ENCODE measurements at places on chromosomes 3 and 15.

DNA sequence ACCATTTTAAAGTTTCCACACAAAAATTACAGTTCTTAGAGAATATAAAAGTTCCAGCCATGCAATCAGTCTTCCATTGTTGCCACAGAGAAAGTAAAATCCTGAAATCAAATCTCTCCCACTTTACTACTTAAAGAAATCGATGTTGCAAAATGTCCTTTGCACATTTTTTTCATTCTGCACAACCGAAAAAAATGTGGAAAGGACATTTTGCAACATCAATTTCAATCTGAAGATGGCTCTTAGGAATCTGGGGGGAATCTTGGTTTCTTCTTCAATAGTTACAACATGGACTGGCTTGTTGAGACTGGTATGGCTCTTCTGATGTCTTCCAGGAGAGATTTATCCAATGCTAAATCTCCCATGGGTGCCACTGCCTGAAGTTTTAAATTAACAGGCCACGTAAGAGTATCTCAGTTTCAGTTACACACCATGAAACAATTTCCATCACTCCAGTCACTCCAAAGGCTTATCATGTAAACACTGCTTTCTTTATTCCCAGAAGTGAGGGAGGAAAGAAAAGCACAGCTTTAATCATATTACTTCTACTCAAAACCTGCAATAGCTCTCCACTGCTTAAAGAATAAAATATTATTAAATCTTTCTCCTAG is 55.8 kb upstream of the CTNNB1 start:
- no peak for DNase-seq

DNA sequence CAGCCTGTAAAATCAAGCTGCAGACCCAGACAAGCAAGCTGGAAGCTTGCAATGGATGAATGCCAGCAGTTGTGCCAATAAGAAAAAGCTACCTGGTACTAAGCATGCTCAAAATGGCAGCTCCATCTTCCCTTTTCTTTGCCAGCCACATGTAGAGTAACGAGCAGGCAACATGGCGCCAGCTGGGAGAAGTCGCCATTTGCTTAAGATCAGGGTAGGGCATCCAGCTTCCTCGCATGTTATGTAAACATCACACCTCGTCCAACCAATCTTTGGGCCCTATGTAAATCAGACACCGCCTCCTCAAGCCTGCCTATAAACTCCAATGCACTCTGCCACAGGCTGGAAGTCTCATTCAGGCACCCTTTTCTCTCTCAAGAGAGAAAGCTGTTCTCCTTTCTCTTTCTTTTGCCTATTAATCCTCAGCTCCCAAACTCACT is 973.9 kb downstream of the FHIT start:
- no peak for DNase-seq

GRCh38 chr3:168802766-168803165 is 707.0 kb upstream of the GOLIM4 start:
- DNase-seq: no peak

DNA sequence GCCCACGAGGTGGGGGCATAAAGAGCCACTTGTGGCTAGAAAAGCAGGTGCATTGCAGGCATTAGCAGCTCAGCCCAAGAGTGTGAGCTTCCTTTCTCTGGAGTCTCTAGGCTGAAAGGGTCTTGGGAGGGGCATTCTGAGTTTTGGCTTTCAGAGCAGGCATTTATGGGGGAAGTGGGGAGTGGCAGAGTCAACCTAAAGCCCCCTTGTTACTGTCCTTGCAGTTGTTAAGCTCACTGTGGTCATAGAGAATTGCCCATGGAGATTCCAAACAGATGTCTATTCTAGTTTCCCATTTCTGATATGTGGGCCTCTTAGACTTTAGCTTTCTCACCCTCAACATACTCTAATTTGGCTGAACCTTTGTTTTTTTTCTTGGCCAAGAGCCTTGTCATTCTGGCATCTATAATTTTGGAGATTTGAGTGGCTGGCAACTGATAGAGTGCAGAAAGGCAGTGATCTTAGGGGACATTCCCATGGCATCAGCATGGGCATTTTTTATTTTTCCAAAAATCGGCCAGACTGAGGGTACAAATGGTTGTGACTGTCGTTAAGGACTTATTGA is 217.9 kb downstream of the THSD4 start:
- DNase-seq: no peak

DNA sequence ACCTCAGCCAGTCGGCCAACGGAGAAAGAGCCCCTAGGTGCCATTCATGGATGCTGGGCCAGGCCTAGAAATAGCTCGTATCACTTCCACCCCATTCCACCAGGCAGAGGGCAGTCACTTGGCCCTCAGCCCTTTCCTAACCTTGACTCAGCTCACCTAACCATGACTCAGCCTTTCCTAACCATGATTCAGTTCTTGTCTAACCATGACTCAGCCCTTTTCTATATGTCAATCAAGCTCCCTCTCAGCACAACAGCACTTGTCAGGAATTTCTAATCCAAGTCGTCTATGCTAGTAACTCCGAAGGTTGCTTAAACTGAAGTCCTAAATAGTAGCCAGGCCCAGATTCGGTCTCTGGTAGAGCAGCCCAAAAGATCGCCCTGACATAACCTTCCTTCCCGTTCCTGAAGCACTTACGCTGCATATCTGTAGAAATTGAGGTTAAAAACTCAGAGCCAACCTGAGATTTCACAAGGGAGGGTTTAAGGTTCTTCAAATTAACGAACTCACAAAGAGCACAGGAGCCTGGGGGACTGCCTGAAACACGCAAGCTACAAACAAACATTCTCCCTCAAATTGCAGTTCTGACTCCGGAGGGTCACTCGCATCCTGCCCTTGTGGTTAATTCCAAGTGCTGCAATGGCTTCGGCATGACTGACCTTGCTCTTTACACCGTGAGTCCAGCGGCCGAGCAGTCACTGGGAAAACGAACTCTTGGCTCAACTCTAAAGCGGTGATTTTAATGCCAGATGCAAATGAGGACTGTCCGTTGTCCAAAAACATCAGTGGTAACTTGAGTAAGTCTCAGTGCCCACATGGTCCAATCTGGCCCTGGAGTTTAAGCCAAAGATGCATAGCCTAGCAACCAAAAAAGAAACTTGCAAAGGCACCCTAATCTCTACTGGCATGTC is 99.9 kb downstream of the ADAMTS17 start:
- no peak for DNase-seq

GRCh38 chr3:13238687-13239466 is 165.6 kb upstream of the IQSEC1 start:
- DNase-seq: no peak

- no peak for DNase-seq
Measured at GRCh38 chr3:112056451-112056929, 22.0 kb downstream of the TMPRSS7 start.
